ENCODE measurements at places on chromosomes 2 and 18. TPM values are rescaled to one million over a fixed set of nuclear protein-coding genes. Genes with fewer than 3 reads are reported as not detected.

- DNase-seq: no peak
These were observed 215.3 kb downstream of the RNF152 start for GRCh38 chr18:61677435-61677970.

GRCh38 chr2:8090748-8091700 is 590.8 kb upstream of the ID2 start:
- peak; percentile 90 for DNase-seq

- no peak for DNase-seq
These were observed 146.6 kb downstream of the MEIS1 start for GRCh38 chr2:66581339-66582103.

DNA sequence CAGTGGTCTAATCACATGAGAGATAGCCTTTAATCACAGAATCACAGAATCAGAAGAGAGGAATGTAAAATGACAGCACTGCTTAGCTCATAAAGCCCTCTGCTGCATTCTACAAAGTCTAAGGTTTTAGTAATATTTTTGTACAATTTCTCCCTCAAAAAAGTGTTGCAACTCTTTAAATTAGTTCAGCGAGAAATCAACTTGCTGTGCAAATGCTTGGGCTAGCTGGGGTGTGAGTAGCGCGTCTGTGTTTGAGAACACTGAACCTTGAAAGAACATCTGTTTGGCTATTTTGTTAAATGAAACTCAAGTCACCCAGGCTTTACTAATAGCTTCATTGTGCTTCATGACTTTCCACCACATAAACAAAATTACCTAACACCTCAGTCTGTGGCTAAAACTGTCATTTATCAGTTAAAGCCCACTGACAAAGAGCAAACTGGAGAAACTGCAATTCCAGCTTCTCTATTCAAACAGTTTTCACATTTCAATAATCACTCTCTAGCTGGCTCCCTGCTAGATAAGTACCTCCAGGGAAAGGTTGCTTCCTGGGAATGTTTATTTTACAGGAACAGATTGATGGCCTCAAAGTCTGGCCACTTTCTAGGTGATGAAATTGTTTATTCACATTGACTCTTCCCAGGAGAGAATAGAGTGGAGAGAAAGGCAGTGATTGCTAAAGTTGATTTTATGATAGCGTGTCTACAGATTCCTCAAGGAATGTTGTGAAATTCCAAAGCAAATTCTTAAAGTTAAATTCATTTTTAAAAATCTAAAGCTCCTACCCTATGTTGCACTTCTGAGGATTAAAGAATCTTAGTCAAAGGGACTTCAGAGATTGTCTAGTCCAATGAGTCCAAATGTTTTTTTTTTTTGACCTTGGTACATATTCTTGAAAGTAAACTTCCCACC is 36.0 kb upstream of the STAT1 start:
- DNase-seq: no peak

- DNase-seq: no peak
These were observed 19.1 kb upstream of the MC4R start for GRCh38 chr18:60391571-60392226.

MARCO gene
- total RNA-seq: not detected

DNA sequence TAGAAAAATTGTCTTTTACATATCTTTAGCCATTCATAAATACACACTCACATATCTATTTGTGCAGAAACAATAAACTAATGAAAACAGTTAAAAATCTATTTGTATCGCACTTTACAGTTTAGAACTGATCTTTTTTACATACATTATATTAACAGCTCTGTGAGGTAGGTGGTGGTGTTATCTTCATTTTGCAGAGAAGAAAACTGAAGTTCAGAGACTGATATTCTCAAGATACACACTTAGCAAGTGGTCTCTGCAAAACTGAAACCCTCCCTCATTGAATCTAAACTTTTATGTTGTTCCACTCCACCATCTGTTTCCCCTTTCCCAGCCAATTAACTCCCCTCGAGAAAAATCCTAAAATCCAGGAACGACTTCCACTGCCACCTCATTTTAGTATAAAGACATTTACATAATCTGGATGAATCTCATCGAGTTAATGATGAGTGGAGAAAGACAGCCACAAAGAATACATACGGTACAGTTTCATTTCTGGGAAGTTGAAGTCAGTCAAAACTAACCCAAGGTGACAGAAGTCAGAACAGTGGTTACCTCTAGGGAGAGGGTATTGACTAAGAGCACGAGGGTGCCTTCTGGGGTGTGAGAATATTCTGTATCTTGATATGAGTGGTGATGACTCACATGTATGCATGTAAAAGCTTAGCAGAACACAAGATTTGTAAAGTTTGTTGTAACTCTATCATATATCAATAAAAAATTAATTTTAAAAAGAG is 524.2 kb upstream of the TCF4 start:
- peak; percentile 21 for DNase-seq

C2orf80 gene
- not detected for total RNA-seq

CACNB4 gene
- total RNA-seq: 0.19 TPM

GRCh38 chr2:150379166-150379565 is 108.3 kb downstream of the RND3 start:
- no peak for DNase-seq

DNA sequence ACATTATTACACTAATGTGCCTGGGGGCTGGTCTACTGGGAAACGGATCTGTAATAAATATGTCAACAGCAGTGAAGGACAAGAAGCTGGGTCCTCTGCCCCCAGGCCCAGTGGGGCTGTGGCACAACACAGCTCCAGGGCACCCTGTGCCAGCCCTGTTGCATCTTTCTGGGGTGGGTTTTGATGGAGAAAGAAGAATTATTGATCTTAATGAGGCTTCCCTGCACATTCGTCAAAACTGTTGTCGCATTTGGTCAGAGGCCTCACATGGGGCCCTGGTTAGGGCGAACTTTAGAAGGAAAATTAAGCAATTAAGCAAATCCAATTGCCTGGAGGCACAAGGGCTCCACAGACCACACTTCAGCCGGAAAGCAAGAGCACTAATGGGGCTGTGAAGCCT is 30.0 kb upstream of the TWIST2 start:
- no peak for DNase-seq

DAPL1 gene
- not detected for total RNA-seq

- no peak for DNase-seq
These were observed 41.1 kb downstream of the LYPD6 start for GRCh38 chr2:149371476-149371875.

LOXL3 gene
- 1.1 TPM for total RNA-seq

DNA sequence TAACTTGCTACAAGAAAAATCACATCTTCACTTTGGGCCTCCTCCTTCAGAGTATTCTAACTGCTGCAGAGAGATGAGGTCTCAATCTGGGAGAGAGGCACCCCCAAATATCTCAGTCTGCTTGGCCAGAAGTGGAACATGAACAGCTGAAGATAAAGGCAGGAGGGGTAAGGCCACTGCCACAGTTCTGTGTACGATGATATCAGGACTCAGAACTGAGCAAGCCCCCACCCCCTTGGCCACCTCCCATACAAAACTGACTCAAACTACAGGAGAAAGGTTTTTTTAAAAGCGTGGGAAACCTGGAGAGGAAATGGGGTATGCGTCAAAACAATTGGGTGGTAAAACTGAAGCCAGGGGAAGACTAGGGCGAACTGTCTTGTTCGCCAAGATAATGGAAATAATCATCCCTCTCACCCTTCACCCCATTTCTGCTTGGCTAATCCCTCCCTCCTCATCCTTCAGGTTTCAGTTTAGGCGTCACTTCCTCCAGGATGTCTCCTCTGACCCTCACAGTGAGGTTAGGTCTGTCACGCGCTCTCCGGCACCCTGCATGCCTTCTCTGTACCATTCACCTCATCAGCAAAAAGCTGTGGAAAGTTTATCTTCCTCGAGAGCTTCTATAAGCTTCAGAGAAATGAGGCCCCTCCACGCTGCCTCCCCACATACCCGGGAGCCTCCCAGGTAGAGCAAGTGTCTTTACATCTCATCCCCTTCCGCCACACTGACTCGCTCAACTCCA is 64.4 kb downstream of the SFXN5 start:
- no peak for DNase-seq

GRCh38 chr2:48165070-48165753 is 258.9 kb upstream of the FBXO11 start:
- no peak for DNase-seq

- no peak for DNase-seq
These were observed 63.1 kb downstream of the RND3 start for GRCh38 chr2:150424406-150424805.

DNA sequence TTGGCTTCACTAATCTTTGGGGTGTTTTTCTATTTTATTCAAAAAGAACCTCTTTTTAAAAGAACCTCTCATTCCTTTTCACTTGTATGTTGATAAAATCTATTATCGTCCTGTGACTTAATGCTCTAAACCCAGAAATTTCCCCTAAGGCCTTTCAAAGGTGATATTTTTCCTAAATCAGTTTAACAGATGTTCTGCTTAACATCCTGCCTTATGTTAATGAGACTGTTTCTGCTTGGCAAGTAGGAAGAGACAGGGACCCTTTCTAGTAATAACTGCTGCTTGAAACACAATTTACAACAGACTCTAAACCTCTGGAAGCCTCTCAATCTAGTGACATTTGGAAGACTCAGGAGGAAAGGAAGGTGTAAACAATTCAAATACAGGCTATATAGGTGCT is 128.8 kb downstream of the KCNJ3 start:
- DNase-seq: no peak

FSHR gene
- total RNA-seq: not detected

GRCh38 chr2:130843321-130843985 is 6.7 kb downstream of the ARHGEF4 start:
- DNase-seq: no peak

- peak; percentile 74 for DNase-seq
These were observed 1.4 kb upstream of the YES1 start for GRCh38 chr18:813172-814071.

GRCh38 chr2:218806346-218806978 is 24.5 kb downstream of the CYP27A1 start:
- no peak for DNase-seq

HOXD9 gene
- total RNA-seq: not detected

- DNase-seq: no peak
These were observed 86.9 kb downstream of the SH3YL1 start for GRCh38 chr2:176917-177316.

GRCh38 chr2:27249891-27250651 is 12.8 kb downstream of the SLC30A3 start:
- DNase-seq: peak; percentile 77

DNA sequence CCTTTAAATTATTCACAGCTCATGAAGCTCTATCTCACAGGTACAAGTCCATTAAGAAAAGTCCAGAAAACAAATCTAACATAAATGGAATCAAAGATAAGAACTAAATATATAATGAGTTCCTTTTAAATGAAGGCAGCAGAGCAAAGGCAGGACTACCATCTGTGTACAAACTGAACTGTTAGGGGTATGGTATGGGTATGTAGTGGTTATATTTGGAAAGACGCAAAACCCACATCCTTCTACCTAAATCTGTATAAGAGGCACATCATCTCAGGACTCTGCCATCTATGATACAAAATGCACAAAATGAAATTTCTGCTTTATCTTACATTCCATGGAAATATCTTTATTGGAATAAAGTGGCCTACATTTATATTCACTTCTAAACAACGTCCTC is 59.9 kb downstream of the PDE11A start:
- no peak for DNase-seq

DNA sequence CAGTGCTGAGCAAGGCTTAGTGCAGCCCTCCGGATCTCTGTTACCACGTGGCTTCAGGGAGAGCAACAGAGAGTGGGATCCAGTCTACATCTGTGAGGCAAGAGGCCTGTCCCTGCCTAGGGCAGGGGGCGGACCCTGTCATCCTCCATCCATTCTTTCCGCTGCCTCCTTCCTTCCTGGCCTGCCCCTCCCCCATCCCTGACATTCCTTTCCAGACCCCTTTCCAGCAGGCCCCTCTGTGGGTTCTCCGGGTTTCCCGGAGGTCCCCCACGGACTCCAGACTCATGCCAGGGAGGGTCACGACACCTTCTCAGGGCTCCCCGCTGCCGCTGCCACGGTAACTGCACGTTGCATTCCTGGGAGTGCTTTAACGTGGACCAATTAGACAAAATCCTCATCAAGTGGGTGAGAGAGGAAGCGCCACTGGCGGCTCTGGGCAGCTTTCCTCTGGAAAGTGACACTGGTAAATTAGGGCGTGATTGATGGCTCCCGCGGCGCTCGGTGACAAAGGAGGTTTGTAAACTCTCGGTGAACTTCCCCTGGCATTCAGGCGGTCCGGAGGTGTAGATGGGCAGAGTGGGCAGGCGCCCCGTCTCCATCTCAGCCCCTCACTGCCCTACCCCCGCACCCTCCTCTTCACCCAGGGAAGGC is 11.4 kb downstream of the ATOH8 start:
- DNase-seq: no peak

GRCh38 chr18:1906421-1906820 is 664.9 kb downstream of the METTL4 start:
- DNase-seq: no peak

DNA sequence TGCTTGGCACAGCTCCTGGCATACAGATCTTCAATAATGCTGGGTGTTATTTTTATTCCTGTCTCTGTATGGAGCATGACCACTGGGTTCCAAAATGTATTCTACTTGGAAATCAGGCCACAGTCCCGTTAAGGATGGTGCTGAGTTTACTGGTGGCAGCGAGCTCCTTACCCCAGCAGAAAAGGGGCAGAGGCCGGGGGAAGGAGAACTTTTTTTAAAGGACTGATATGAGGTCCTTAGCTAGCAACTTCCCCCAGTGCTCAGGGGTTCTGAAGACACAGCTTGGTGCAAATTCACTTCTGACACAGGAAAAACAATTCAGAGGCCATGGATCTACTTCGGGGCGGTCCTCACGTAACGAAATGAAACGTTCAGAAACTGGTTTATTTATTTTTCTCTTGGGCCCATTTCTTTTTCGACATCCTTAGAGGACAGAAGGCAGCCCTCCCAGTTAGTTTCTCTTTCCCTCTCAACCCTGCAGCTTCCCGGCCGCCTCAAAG is 872 bp downstream of the RDH14 start:
- no peak for DNase-seq

DNA sequence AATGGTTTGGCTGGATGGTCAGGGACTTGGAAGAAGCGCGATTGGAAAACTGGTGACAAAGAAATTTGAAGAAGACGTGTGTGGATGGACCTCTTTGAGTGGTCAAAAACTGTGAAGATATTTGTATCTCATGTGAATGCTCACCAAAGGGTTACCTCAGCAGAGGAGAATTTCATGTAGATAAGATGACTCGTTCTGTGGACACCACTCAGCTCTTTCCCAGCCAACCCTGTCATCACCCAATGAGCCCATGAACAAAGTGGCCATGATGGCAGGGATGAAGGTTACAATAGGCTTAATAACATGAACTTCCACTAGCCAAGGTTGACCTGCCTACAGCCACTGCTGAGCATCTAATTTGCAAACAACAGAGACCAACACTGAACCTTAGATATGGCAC is 248.3 kb downstream of the KCNE4 start:
- no peak for DNase-seq

- DNase-seq: peak; percentile 71
These were observed 681 bp downstream of the SPR start for GRCh38 chr2:72887740-72888437.

DNA sequence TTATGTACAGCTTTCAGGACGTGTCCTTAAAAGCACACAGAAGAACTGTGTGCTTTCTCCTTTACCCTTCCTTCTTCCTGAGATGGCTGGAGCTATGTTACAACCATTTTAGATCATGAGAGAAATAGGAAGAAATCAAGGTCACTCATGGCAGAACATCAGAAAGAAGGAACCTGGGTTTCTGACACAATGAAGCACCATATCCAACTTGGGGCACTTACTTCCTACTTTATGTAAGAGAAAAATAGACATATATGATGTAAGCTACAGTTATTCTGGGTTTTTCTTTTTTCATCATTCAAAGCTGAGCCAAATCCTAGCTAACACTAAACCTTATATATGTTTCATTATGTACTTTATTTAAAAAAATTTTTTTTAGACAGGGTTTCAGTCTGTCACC is 79.5 kb downstream of the FAM161A start:
- DNase-seq: no peak
